Muscle of arm (tissue), 14 donors: ENCODE measurements at places on chromosomes 2 and 18. TPM values are rescaled to one million over a fixed set of nuclear protein-coding genes. Genes with fewer than 3 reads are reported as not detected.

DNA sequence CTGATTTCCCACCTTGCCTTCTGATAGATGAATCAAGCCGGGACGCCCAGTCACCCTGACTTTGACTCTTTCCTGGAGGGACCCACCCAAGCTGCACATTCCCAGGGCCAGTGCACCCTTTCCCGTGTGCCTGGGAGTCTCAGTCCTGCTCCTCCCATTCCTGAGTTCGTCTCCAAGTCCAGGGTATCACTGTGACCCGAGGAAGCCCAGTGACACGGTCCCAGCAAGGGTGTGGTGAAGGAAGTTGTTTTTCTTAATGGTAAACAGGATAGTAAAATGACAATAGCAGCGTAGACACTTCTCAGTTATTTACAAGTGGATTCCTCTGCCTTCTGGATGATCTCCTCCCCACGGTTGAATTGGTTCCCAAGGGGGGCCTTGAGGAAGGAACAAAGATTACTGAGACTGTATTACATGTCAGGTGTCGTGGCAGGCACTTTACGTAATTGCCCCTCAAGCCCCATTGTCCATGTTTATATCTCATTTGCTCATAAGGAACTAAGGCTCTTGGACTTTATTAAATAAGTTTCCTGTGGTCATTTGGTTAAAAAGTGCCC lies 123.3 kb downstream of the PRKCE start:
- DNase-seq = no peak

GRCh38 chr2:74511104-74511989 lies 2.9 kb upstream of the TLX2 start:
- no peak for DNase-seq

SULT1C4 gene
- 23.3 TPM for polyA plus RNA-seq

GRCh38 chr2:105329197-105329554 lies 359 bp downstream of the TGFBRAP1 start:
- peak; percentile 18 for DNase-seq

FAP gene
- polyA plus RNA-seq = 105 TPM

GRCh38 chr2:72112401-72112800 lies 35.3 kb downstream of the CYP26B1 start:
- no peak for DNase-seq

XDH gene
- polyA plus RNA-seq = not detected

GRCh38 chr18:25283781-25284180 lies 68.2 kb downstream of the ZNF521 start:
- DNase-seq = peak; percentile 54

GRCh38 chr18:51251625-51252024 lies 54.1 kb upstream of the MEX3C start:
- no peak for DNase-seq

DNA sequence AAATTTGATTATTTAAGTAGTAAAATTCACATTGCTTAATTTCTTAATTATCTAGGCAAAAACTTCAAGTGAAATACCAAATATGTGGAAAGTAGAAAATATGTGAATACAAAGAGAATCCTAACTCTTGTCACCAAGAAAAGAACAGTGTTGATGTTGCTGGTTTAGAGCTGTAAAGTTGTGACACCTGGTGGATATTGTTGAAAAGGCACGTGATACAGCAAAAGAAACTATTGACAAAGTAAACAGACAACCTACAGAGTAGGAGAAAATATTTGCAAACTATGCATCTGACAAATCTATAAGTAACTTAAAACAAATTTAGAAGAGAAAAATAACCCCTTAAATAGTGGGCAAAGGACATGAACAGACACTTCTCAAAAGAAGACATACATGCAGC lies 25.6 kb upstream of the ZC3H15 start:
- peak; percentile 12 for DNase-seq

IL37 gene
- polyA plus RNA-seq = not detected

DNA sequence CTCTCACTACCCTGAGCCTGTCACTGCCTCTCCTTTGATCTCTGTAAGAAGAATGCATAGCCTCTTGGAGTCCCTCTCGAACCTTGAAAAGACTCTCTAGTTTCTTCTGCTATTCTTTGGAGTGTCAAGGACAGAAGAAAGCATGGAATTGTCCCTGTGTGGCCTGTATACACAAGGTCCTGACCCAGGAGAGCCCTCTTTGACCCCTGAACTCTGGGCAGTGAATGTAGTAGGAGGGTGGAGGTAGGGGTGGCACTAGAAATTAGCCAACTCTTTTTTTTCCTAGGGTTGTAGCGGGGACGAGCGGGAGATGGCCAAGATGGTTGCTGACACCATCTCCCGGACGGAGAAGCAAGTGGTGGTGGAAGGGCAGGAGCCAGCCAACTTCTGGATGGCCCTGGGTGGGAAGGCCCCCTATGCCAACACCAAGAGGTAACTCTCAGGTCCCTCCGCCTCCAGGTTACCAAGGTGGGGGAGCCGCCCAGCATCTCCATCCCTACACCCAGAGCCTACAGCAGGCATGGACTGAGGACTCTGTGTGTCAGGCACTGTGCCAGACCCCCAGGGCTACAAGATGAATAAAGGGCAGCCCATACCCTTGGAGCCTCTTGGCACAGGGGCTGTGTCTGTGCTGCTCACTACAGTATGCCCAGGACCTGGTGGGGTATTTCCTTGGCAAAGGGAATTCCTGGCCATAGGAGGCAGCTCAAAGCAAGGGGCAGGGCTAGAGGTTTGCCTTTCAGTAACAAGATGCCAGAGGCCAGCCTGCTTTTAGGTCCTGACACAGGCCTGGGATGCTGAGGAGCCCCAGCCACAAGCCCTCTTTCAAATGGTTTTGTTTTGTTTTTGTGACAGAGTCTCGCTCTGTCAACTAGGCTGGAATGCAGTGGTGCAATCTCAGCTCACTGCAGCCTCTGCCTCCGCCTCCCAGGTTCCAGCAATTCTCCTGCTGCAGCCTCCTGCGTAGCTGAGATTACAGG lies 16.4 kb downstream of the VIL1 start:
- DNase-seq = no peak

FSHR gene
- polyA plus RNA-seq = 0.53 TPM

GRCh38 chr2:31239593-31240177 lies 5.7 kb downstream of the EHD3 start:
- DNase-seq = peak; percentile 37

GRCh38 chr2:173979751-173980351 lies 14.7 kb upstream of the SP3 start:
- DNase-seq = no peak

- no peak for DNase-seq
These were observed 83.2 kb upstream of the DTNB start for GRCh38 chr2:25756536-25756935.

TRIM54 gene
- polyA plus RNA-seq = 125 TPM
